Pancreas (tissue), 10 donors: ENCODE measurements at places on chromosomes 2 and 18. TPM values are rescaled to one million over a fixed set of nuclear protein-coding genes. Genes with fewer than 3 reads are reported as not detected.

DNA sequence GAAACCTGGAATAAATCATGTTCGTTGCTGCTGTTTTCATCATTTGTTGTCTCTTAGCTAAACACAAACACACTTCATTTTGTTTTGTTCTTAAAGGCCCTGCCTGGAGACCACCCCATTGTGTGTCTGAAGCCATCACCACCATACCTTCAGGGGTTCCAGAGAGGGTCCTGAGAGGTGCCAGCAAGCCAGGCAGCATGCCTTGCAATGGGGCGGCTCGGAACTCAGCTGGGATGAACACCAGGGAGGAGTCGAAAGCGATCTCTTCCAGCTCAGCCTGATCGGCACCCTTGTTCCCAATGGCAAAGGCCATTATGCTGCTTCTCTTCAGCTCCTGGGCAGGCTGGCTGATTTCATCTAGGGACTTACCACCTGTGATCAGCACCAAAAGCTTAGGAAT, 33.2 kb downstream of the COL6A3 start:
- H3K27ac ChIP-seq = no peak overlapping the region
- H3K36me3 ChIP-seq = no peaks in the 10 kb centered on the region
- H3K27me3 ChIP-seq = no peaks in the 10 kb centered on the region
- H3K4me3 ChIP-seq = no peak overlapping the region
- DNase-seq = no peak

The ARHGEF4 gene
- 17.5 TPM for total RNA-seq

DNA sequence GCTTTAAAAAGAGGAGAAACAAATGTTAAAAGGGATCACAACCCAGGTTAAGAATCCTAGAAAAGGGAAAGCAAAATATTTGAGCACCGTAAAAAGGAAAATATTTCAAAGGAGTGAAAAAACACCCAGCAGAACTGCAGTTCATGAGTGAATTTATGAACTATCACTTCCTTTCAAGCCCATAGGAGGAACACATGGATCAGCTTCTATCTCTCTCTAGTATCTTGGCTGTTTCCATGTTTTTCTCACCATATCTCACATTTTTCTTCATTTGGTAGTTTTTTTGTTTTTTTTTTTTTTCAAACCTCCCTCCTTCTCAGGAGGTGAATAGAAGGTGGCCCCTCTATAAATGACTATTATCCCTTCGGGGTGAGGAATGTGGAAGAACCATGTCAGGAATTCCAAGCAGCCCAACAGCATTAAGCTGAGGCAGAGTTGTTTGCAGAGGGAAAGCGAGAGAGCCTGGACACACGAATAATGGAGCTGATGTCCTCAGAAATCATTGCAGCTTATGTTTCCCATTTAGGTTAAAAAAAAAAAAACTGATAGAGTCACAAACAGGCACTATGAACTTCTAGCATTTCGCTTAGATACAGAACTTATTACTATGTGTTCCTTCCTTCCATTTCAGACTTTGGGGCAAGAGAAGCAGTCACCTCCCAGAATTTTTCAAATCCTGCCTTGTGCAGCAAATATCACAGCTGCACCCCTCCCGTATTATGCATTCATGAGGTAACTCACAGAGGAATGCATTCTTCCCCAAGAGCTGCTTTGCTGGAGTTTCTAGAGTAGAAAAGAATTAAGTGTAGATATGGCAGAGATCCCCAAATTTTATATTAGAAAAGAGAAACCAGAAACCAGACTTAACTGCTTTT, 315.6 kb downstream of the IRS1 start:
- H3K4me1 ChIP-seq = no peaks in the 10 kb centered on the region
- H3K27me3 ChIP-seq = no peaks in the 10 kb centered on the region
- no peak overlapping the region for H3K27ac ChIP-seq
- H3K36me3 ChIP-seq = no peaks in the 10 kb centered on the region
- no peak overlapping the region for H3K4me3 ChIP-seq

DNA sequence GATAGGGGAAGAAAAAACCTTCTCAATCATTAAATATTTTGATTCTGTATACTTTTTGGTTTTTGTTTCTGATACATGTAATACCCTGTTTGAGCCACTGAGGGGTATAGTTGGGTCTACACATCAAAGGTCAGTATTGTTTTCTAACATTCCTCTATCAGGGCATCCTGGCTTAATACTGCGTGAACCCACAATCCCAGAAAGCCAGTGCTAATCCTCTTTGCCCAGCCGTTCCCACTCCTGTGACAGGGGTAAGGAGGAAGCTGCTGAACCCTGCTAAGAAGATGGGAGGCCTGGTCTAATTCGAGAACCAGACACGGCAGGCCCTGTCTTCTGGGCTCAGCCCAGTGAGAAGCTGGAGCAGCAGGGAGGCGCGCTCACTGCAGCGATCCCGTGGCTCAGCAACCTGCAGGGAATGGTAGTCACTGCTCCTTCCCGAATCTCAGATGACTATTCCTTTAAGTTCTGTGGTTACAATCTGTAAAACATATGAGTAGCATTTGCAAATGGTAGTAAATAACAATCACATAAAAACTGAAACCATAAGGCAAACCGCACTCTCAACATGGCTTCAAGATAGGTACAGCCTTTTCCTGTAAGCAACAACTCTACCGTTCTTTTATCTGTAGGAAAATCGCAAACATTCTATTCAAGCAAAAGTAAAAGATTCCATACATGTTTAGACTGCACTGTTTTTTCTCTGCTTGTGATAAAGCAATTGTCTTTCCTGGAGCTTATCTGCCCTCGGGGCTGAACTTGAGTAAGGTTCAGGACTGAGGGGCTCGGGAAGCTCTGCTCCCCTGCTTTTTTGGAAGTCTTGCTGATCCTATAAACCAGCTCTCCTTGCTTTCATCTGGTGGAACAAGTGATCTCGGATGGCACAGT, 87.0 kb downstream of the EPB41L3 start:
- H3K27ac ChIP-seq = no peak overlapping the region
- no peaks in the 10 kb centered on the region for H3K4me1 ChIP-seq
- H3K36me3 ChIP-seq = no peaks in the 10 kb centered on the region
- DNase-seq = no peak
- no peaks in the 10 kb centered on the region for H3K27me3 ChIP-seq

GRCh38 chr2:192010073-192010472, 163.2 kb upstream of the CAVIN2 start:
- H3K36me3 ChIP-seq = no peaks in the 10 kb centered on the region
- no peaks in the 10 kb centered on the region for H3K27me3 ChIP-seq
- no peaks in the 10 kb centered on the region for H3K4me1 ChIP-seq
- DNase-seq = no peak
- H3K4me3 ChIP-seq = no peak overlapping the region
- H3K27ac ChIP-seq = no peak overlapping the region

- no peaks in the 10 kb centered on the region for H3K27me3 ChIP-seq
- peaks cover 18% of the 10 kb centered on the region for H3K4me1 ChIP-seq
- H3K4me3 ChIP-seq = no peak overlapping the region
- H3K27ac ChIP-seq = no peak overlapping the region
- no peak for DNase-seq
Observed at GRCh38 chr2:195666113-195666712, 9.2 kb downstream of the SLC39A10 start.

The CXCR2 gene
- total RNA-seq = not detected

The HMSD gene
- 3.2 TPM for total RNA-seq

GRCh38 chr2:120626566-120626965, 109.1 kb upstream of the GLI2 start:
- peak; percentile 39 for DNase-seq
- H3K27ac ChIP-seq = peak overlapping the region; percentile 68
- H3K27me3 ChIP-seq = no peaks in the 10 kb centered on the region
- H3K36me3 ChIP-seq = no peaks in the 10 kb centered on the region
- no peaks in the 10 kb centered on the region for H3K4me1 ChIP-seq
- no peak overlapping the region for H3K4me3 ChIP-seq

The GYPC gene
- 13.0 TPM for total RNA-seq

DNA sequence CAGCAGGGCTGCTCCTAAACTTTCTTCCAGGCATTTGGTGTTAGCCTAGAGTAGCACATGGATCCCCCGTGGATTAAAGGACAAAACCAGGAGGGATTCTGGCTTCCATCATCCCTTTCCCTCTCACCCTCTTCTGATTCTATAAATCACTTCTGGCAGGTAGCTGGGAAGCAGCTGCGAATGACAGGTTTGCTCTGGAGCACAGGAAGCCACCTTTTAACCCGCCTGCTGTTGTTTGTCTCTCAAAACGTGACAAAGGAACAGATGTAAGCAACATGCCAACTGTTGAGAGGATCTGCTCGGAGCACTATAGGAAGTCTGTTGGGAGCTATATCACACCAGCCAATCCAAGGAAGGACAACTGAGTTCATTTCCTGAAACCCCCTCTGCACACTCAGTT, 101.9 kb downstream of the ACTR2 start:
- H3K27ac ChIP-seq = no peak overlapping the region
- H3K4me1 ChIP-seq = no peaks in the 10 kb centered on the region
- DNase-seq = no peak
- no peaks in the 10 kb centered on the region for H3K36me3 ChIP-seq
- no peaks in the 10 kb centered on the region for H3K27me3 ChIP-seq

DNA sequence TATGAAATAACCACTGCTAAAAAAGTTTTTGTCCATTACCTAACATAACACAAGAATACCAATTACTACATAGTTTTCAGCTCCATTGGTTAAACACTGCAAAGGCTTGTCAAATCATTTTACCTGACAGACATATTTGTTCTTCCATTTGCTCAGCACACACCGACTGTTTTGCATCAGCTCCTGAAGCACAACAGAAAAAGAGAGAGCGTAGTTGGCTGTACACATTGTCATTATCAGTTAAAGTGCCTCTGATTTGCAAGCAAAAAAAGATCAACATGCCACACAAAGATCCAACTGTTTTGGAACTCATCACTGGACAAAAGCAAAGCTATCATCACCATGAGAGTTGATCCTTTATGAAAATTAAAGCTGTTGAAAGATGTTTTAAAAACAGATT, 103.8 kb downstream of the WDPCP start:
- H3K4me3 ChIP-seq = no peak overlapping the region
- no peaks in the 10 kb centered on the region for H3K36me3 ChIP-seq
- no peak for DNase-seq

- no peak for DNase-seq
- no peak overlapping the region for H3K4me3 ChIP-seq
- no peak overlapping the region for H3K27ac ChIP-seq
- peaks cover 30% of the 10 kb centered on the region for H3K4me1 ChIP-seq
- H3K27me3 ChIP-seq = no peaks in the 10 kb centered on the region
Observed at GRCh38 chr2:173989160-173989883, 24.1 kb upstream of the SP3 start.

- H3K4me1 ChIP-seq = no peaks in the 10 kb centered on the region
- H3K27ac ChIP-seq = no peak overlapping the region
- no peak for DNase-seq
- H3K27me3 ChIP-seq = no peaks in the 10 kb centered on the region
- no peak overlapping the region for H3K4me3 ChIP-seq
- no peaks in the 10 kb centered on the region for H3K36me3 ChIP-seq
Observed at GRCh38 chr18:48872234-48873145, 78.3 kb downstream of the SMAD7 start.
